ENCODE measurements at places on chromosomes 1 and 21.

DNA sequence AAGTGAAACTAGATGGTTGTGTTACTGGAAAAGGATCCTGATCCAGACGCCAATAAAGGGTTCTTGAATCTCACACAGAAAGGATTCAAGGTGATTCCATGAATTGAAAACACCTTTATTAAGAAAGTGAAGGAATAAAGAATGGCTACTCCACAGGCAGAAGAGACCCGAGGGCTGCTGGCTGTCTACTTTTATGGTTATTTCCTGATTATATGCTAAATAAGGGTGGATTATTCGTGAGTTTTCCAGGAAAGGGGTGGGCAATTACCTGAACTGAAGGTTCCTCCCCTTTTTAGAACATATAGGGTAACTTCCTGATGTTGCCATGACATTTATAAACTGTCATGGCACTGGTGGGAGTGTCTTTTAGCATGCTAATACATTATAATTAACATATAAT, 50.9 kb upstream of the WARS2 start:
- DNase-seq: no peak

GRCh38 chr1:74652711-74653139, 20.9 kb downstream of the ERICH3 start:
- DNase-seq: no peak

DNA sequence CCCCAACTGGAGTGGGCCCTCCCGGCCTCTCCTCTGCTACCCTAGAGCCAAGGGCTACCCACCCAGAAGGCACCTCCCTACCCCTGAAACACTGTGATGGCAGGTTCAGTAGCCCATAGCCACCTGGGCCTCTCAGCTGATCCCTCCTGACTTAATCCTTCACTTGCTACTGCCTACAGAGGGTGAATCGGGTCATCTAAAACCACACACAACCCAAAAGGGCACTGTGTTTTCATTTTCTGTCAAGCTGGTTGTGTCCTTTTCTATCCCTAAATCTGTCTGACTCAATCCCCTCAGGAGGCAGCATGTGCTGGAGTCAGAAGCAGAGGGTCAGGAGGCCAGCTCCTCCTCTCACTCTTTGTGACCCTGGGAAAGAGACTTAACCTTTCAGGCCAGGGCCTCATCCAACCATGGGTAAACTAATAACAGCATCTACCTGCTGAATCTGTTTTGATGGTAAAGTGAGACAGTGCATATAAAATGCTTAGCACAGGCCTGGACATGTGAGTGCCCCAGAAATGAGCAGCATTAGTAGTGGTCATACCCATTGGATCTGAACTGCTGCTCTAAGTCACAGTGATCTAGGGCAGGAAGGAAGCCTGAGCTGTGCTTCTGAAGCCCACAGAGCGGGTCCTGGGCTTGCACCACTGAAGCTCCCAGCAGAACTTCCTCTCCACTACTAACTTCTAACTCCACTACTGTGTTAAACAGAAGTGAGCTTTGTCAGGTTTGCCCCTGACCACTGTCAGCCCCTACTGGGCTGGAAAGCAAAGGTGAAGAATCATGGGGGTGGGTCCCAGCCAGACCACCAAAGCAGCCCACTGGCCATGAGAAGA, 11.0 kb downstream of the PMVK start:
- no peak for DNase-seq

- DNase-seq: no peak
Measured at GRCh38 chr1:218585511-218586184, 240.5 kb downstream of the TGFB2 start.

- no peak for DNase-seq
Measured at GRCh38 chr1:116151739-116152576, 40.8 kb downstream of the MAB21L3 start.

GRCh38 chr1:35085421-35085820, 6.2 kb downstream of the ZMYM1 start:
- no peak for DNase-seq

DNA sequence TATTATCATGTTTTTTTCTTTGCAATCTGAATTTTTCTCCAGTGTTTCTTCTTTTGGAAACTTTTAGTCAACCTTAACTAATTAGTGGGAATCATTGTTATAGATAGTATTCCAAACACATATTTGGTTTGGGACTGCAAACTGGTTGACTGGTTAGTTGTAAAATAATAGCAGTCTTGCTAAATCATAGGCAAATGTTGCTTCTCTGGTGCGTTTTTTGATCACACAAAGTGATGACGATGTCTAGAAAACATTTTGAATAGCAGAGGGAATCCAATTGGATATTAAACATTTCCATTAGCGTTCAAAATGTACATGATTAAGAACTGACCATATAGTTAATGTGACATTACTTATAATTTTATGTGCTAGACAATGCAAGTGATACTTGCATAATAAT, 4.5 kb downstream of the DNAJB4 start:
- no peak for DNase-seq

DNA sequence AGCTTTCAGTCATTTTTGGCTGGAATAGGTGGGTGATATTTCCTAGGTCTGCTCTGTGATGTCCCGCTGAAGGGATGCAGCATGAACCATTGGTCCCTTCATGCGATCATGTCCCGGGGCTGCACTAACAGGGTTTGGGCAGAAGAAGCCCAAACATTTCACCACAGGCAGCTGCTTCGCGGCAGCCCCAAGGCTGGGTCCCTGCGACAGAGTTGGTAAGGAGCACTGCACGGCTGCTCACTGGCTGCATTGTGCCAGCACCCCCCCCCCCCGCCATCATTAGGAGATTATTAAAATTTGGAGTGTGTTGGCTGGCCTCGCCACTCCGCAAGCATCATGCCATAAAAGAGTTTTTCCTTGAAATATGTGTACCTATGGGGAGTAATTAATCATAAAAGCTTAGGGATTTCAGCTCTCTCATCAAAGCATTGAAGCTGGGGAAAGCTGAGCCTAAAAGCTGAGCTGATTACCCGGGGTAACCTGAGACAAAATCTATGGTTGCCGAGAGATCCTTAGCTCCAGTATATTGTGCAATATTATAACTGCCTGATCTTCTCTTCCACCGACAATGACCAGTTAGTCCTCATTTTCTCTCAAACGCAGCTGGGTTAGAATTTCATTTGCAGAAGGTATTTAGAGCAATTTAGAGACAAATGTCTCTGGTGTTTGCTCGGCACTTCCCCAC, 62.5 kb downstream of the PEX14 start:
- DNase-seq: no peak

- no peak for DNase-seq
Measured at GRCh38 chr1:155219592-155220031, 11.1 kb downstream of the MTX1 start.

DNA sequence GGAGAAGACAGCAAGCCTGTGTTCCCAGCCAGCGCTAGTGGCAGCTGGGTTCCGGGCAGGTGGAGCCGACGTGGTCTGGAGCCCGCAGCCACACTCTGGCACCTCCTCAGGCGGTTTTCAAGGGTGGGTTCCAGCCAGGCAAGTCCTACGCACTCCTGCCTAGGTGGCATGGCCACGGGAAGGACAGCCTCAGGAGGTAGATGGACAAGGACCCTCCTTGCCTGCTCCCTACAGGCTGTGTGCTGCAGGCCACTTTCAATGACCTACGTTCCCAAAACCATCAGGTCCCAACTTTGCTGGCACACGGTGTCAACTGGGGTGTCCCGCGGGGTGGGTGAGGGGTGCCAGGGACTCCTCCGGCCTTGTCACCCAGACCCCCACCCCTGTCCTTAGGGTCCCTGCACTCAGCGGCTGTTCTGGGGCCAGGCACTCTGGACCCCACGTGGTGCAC, 6.7 kb upstream of the PTGER3 start:
- DNase-seq: no peak
